ENCODE measurements at places on chromosomes 7 and 10.

DNA sequence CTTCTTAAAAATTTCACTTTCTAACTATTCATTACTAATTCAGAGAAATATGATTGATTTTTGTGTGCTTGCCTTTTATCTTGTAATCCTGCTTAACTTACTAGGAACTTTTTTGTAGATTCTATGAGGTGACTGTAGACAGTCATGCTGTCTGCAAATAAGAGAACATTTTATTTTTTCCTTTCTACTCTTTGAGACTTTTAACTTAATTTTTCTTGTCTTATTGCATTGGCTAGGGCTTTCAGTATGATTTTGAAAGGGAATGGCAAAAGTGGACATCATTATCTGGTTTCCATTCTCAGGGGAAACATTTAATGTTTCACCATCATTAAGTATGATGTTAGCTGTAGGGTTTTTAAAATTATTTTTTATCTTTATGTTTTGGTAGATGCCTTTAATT is 23.6 kb downstream of the TBC1D12 start:
- no peak for DNase-seq

DNA sequence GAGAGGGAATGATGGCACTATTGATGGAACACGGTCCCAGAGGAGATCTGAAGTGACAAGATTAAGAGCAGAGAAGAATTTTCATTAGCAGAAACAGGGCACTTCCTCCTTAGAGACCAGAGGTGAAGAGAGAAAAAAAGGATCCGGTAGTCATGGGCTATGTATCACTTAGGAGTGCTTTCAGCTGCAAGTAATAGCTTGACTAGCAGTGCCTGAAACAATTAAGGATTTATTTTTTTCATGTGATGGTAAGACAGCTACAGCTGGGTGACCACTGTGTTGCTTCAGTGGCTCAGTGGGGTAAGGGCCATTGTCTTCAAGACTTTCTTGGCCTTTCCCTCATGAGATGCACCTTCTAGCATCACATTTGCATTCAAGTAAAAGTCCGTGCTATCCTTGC is 515.1 kb upstream of the GALNT17 start:
- no peak for DNase-seq

- no peak for DNase-seq
Observed at GRCh38 chr7:14195871-14196270, 206.4 kb upstream of the ETV1 start.

DNA sequence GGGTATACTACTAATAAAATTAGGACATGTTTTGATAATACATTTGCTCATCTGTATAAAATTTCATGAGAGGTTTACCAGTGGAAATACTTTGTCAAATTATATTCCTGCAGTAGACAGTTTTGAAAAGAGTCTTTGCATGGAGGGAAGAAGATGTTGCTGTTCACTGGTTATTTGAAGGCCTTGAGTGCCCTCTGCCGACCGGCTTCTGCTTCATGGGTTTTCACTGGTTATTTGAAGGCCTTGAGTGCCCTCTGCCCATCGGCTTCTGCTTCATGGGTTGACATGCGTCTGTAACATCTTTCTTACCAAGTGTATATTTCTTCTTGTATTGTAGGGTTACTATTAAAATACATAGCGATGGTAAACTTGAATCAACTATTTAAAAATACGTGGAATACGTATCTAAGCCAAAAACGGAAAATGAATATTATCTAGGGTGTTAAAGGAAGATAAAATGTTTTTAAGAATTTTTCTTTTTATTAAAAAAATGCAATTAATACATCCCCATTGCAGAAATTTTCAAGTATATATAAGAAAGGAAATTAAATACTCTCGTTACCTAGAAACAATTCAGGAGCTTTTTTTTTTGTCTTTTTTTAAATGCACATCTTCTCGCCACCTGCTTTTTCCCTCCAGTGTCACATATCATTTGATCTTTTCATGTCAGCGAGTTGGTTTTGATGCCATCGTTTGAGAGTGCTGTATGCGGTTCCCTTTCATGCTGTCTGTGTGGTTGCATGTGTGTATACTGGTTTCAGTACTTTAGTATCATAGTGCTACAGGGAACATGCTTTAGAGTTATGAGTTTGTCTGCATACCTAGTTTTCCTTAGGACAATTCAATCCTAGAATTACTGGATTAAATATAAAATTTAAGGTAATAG is 73.4 kb downstream of the SHH start:
- no peak for DNase-seq

- no peak for DNase-seq
Observed at GRCh38 chr7:2014391-2015241, 218.1 kb downstream of the MAD1L1 start.

GRCh38 chr7:70763961-70764691 is 367.8 kb upstream of the GALNT17 start:
- no peak for DNase-seq

GRCh38 chr10:127524908-127525665 is 24.0 kb upstream of the NPS start:
- no peak for DNase-seq

- no peak for DNase-seq
Observed at GRCh38 chr7:33979807-33980355, 74.5 kb downstream of the BMPER start.

- DNase-seq: no peak
Observed at GRCh38 chr7:121271916-121272315, 56.9 kb upstream of the WNT16 start.

DNA sequence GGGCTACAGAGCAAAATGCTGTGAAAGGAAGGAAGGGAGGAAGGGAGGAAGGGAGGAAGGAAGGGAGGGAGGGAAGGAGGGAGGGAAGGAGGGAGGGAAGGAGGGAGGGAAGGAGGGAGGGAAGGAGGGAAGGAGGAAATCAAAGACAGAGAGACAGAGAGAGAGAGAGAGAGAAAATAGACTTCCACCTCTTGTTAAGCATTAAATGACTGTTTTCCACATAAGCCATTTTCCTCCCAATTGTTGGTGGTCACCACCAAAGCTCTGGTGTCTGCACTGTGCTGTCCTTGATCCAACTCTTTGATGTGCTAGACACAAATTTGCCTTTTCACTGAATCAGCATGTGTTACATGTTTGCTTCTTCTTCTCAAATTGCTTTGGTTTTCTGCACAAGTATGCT is 90.7 kb upstream of the INHBA start:
- DNase-seq: no peak

DNA sequence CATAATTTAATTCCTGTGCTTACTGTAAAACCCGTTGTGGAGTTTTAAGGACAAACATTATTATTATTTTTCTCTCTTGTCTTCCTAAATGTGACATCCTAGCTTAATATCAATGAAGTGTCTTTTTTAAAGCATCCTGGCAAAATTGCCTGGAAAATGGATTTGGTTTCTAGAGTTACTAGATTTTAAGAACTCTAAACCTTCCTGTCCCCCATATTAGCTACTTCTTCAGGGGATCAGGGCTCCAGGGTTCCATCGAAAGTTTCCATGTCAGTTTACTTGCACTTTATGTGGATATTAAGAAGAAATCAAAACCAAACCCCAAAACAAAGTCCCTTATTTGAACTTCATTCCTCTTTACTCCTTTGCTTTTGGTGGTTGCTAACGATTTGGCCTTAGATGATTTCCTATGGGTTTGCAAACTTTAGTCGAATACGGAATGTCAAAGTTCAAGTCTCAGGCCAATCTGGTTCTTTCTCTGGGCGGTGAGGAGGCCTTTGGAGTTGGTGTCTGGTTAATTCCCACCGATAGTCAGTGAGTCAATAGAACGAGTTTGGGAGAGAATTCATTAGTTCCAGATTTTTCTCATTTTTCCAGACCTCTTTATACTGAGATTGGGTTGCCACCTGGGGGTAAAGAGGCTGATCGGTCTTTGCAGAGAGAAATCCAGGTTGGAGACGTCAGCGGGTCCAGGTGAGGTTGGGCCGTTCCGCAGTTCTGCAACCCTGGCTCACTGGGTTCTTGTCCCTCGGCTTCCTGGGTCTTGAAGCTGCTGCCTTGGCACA is 1.1 kb downstream of the CUX1 start:
- no peak for DNase-seq

- no peak for DNase-seq
Observed at GRCh38 chr7:127600885-127601284, 7.3 kb downstream of the FSCN3 start.

GRCh38 chr10:120783867-120784266 is 67.3 kb upstream of the WDR11 start:
- DNase-seq: no peak

DNA sequence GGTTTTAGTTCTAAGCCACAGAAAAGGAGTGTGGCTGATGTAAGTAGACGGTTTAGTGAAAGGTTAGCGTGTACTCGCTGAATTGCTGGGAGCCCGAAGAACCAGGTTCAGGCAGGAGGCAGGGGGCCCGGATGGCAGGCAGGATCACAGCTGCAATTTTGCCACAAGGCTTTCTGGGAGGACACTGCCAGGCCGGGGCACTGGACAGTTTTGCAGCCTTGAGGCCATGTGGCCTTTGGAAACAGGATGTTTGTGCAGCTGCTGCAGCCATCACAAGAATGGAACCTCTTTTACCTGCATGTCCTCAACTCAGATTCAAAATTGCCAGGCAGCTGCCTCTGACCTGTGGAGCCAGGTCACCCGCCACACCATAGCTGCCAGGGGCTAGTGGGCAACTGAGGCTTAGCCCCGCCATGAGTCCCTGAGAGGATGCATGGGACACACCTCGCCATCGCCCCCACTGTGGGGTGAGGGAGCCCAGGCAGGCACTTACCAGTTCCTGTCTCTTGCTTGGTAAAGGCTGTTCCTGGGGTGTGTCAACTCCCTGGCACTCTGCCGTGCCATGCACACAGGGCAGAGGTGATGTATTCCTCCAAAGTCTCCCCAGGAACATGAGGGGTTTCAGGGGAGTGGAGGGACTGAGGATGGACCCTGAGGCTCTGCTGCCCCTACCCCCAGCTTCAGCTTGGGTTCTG is 188.6 kb downstream of the RPS24 start:
- DNase-seq: no peak

GRCh38 chr7:17104419-17104818 is 194.0 kb upstream of the AHR start:
- no peak for DNase-seq

DNA sequence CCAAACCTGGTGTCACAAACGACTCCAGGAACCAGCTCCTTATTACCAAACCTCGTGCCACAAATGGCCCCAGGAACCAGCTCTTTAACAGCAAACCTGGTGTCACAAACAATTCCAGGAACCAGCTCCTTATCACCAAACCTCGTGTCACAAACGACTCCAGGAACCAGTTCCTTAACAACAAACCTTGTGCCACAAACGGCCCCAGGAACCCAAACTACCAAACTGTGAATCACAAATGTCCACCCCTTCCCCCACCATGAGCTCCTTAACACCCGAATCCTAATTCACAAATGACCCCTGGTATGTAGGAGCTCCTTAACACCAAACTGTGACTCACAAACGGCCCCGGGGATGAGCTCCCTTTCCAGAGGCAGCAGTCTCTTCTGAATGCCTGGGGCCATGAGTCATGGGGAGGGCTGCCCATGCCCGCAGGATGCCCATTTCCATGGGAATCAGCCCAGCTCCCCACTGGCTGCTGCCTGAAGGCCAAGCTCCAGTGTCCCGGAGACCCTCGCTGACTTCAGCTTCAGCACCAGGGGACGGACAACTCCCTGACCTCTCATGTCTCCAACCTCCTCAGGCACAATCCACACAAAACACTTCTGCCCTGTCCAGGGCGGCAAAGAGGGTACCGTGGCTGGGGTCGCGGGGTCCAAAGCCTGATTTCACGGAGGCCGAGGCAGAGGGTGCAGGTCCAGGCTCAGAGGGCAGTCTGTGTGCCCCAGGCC is 213.1 kb downstream of the ELFN1 start:
- no peak for DNase-seq
